ENCODE measurements at places on chromosomes 5 and 9. TPM values are rescaled to one million over a fixed set of nuclear protein-coding genes. Genes with fewer than 3 reads are reported as not detected.

ADAMTSL2 gene
- 3.0 TPM for polyA plus RNA-seq

SPATA31D3 gene
- 0.03 TPM for polyA plus RNA-seq

DPP7 gene
- 536 TPM for polyA plus RNA-seq

MYMK gene
- polyA plus RNA-seq: not detected

SPTAN1 gene
- 147 TPM for polyA plus RNA-seq
